ENCODE measurements at places on chromosomes 7 and 10.

GRCh38 chr7:24820730-24821044 lies 63.4 kb upstream of the GSDME start:
- no peak for DNase-seq

- no peak for DNase-seq
These were observed 353.2 kb downstream of the GPAM start for GRCh38 chr10:111830359-111830758.

DNA sequence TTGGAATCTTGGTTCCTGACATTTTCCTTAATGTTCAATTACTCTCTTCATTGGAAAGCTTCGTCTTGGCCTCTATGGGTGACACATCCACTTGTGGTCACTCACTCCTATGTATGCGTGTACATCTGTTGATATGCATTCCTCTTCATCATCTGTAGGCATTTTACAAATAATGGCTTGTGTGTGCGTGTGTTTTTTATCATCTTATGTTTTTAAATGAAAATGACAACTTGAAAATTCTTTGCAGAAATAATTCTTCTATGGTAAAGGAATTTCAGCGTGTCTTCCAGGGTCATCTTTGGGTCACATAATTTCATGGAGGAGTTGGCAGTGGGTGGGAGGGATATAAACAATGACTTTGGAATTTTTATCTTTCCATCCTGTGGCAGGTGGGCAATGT lies 925.1 kb downstream of the LRMDA start:
- DNase-seq: no peak

GRCh38 chr7:32088451-32088881 lies 18.3 kb upstream of the PDE1C start:
- no peak for DNase-seq

DNA sequence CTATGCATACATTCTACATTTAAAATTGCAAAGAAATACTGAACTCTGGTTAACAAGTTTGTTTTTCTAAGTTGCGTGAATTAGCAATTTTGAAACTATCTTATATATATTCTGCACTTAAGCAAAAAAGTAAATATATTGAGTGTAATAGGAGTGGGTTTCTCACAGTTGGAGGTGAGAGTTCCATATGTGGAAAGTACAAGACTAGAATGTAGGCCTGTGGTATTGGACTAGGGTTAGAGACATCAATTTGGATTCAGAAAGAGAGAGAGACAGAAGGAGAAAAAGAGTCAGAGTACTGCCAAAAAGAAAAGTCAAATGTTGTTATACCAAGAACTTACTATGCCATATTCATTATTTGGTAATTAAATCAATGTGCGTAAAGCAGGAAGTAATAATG lies 47.3 kb upstream of the ITGB8 start:
- no peak for DNase-seq

DNA sequence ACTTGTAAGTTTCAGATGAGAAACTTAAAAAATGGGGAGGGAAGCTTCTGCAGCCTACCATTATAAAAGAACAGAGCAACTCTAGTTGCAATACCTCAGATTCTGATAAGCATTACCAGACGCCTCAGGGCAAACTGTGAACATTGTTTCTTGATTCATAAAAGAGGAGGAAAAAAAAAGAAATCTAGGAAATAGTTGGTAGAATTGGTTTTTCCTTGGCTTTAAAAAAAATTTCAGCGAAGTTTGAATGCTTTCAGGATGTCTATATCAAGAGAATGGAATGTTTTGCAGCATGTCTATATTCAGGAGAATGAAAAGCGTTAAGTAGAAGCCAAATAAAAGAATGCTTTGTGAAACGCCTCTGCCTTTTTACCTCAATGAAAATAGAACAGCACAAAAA lies 17.5 kb upstream of the ANLN start:
- DNase-seq: no peak

DNA sequence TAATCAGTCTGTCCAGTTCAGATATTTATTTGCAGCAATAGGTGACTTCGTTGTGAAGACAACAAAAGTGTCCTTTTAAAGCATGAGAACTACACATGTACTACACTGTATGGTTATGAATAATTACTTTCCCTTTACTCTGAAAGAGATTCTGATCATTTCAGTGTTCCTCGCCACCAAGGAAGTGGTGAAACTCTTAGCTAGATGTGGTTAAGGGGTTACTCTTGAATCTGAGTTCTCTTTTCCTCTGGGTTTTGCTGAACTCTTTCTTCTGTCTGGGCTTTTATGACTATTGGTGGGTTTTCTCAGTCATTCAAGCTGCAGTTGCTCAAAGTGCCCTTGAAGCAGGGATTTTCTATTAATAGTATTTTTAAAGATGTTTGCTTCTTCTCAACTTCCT lies 127.9 kb upstream of the SEM1 start:
- DNase-seq: no peak

- no peak for DNase-seq
These were observed 88.6 kb downstream of the SEC23IP start for GRCh38 chr10:119980956-119981750.

- DNase-seq: no peak
These were observed 1083.9 kb downstream of the SORCS3 start for GRCh38 chr10:105725007-105725406.

DNA sequence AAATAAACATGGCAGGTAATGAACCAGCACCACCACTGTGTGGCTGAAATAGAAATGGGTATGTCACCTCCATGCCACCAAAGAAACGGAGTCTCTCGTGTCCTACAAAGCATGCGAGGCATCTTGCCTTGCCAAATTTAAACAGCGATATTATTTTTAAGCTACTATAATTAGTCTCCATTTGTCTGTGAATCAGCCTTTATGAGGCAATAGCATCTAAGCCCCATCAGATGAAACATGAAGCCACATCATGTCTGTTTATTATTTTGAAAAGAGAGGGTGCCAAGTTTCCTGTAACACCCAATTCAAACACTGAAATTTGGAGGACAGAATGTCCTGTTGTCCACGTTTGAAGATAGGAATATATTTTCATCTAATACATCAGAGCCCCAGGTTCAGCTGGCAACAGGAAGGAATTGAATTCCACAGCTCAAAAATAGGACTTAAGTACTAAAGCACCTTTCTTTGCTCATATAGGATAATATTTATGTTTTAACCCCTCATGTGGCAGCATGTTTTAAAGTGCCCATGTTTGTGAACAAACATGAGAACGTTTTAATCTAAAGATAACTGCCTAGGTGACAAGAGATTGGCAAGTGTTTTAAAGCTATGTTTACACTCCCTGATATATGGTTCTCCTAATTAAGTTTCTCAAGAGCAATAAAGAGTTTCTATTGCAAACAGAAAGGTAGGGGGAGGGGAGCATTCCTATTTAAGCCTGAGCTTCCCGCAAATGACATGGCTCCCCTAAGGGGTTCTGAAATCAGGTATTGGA lies 86.8 kb downstream of the SORBS1 start:
- peak; percentile 58 for DNase-seq

DNA sequence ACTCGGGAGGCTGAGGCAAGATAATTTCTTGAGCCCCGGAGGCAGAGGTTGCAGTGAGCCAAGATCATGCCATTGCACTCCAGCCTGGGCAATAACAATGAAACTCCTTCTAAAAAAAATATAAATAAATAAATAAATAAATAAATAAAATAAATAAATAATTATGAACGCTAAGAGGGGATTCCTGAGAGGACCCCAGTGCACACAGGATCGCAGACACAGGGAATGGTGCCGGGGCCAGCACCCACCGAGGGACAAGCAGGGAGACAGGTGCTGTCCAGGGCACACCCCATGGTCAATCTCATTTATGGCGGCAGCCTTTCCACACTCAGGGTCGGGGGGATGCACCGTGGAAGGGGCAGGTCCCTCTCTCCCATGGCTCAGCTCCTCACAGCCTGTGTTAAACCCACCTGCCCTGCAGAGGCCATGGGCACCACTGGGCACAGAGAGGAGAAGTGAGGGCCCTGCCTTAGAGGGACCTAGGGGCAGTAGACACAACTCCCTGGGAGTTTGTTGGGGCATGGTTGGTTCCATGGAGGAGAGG lies 2.2 kb upstream of the RAMP3 start:
- no peak for DNase-seq

GRCh38 chr10:49629431-49629881 lies 15.6 kb downstream of the CHAT start:
- DNase-seq: peak; percentile 27

- DNase-seq: no peak
These were observed 25.4 kb downstream of the CYP2C9 start for GRCh38 chr10:94963901-94964300.

- no peak for DNase-seq
These were observed 20.8 kb upstream of the NMT2 start for GRCh38 chr10:15189133-15189885.

- DNase-seq: no peak
These were observed 1.9 kb downstream of the KCND2 start for GRCh38 chr7:120274899-120275298.

DNA sequence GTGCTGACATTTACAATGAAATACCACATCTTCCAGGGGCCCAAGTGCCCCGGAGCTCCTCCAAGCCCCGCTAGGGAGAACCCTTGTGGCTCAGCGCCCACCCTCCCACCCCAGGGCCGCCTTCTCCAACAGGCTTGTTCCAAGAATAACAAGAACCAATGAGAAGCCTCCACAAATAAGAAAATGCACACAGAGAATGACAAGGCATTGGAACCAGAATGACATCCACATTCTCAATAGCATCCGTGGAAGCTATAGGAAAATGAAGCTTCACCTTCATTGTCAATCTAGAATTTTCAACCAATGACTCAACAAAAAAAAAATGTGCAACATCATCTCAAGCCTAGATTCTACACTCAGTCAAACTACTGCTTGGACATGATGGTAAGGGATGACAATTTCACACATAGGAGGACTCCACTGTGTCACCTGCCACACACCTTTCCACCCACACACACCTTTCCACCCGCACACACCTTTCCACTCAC lies 50.4 kb upstream of the PPP2R2D start:
- DNase-seq: no peak

DNA sequence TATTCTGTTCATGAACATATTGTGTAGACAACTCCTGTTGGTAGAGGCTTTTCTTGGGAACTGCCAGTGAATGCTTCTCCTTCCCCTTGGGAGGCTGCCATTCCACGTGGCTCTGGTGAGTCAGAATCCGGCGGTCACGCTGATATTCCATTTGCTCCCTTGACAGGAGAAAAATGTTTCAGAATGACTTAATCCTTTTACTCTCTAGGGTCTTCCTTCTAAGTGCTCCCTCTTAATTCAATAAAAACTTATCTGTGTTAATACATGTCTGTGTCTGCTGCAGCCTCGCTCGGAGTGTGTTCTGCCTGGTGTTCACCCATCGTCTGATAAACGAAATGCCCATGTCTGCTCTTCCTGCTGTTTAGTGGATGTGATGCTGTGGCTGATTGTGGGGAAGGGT lies 278.6 kb downstream of the ARHGAP12 start:
- DNase-seq: peak; percentile 95

All from tibial artery (tissue), 4 donors.